DMS79 treated with DMSO at 0.1 percent for 48 hours (cell line): ENCODE measurements at places on chromosomes 2 and 18.

DNA sequence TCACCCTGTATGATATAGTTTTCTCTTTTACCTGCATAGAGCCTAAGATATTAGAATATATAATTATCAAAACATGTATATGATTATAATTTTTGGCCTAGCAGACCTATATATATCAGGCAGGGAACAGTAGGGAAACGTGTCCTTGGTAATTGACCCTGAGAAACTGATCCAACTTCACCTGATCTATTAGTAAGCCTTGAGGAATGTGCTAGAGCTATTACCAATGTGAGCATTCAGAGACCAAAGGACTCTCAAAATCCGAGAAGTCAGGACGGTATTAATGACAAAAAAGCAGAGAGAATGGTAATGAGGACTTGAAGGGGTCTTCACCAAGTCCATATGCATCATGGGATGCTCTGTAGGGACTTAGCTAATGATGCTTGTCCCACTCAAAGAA is 571.9 kb downstream of the CPS1 start:
- DNase-seq = no peak

GRCh38 chr2:67898595-67898994 is 164.2 kb downstream of the C1D start:
- no peak for DNase-seq

DNA sequence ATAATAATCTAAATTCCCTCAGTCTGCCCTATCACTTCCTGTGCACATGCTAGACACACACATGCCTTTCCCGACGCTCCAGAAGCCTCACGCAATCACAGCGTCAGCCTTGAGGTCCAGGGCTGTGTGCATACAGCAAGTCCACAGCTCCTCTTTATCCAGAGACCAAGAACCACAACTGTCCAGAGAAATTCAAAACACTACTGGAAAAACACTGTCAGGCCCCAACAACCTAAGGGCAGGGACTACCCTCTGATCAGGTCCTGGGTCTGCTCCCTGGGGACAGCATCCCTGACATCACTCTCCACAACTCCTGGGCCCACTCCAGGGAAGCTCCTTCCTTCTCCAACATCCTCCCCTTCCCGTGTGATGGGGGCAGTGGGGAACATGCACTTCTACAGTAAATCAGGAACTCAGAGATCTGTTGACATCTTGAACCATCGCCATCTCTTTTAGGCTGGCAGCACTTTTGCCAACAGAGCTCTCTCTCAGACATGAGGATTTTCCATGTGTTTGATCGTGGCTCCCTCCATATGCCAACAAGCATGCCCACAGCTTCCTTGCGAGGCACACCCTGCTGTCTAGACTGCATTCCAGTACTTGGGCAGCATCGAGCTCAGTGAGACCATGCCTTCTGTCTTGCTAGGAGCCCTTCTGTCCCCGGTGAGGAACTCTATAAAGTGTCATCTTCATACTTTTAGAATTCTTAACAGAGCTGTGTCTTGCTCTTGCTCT is 15.4 kb downstream of the TEX51 start:
- DNase-seq = no peak

DNA sequence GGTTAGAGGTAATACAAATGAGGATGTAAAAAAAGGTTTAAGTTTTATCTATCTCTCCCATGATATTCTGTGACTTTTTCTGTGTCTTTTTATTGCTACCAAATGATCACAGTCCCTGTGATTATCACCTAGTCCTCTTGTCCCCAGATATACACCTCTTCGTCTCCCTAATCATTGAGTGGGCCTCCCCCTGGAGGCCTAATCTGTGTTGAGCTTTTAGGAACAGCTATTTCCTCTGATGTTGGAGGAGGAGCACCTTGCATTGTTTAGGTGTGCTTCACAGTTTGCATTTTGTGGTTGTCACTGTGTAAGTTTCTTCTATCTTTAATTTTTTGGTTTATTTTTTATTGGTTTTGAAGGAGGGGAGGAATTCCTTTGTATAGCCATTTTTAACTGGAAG is 33.3 kb downstream of the CCDC85A start:
- no peak for DNase-seq

GRCh38 chr2:162126527-162126926 is 25.5 kb downstream of the GCG start:
- no peak for DNase-seq

GRCh38 chr2:39506215-39506614 is 69.1 kb upstream of the MAP4K3 start:
- no peak for DNase-seq

DNA sequence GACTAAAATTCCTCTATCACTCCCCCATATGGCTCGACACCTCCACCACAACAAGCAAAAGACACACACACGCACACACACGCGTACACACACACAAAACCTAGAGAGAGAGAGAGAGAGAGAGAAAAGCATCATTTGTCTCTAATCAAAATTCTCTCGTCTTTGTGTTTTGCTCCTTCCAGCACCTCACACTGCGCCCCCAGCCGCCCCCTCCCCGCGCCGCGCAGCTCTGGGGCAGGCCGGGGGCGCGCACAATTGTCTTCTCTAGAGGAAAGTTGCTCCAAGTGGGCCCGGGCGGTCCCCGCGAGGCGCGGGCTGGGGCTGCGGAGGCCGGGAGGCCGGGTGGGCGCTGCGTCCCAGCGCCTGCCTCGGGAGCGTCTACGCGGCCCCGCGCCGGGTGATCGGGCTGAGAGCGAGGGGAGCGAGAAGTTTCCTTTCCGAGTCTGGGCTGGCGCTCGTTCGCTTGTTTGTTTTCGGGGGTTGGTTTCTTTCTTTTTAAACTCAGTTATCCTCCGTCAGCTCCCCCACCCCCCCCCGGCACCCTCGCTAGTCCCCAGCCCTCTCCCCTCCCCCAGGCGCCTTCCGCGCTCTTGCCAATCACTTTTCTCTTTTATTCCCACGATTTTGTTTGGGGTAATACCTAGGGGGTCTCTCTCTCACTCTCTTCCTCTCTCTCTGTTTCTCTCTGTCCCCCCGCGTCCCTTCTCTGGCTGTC is 4.1 kb downstream of the ZEB2 start:
- no peak for DNase-seq

GRCh38 chr2:113694438-113694837 is 62.0 kb downstream of the SLC35F5 start:
- DNase-seq = no peak

DNA sequence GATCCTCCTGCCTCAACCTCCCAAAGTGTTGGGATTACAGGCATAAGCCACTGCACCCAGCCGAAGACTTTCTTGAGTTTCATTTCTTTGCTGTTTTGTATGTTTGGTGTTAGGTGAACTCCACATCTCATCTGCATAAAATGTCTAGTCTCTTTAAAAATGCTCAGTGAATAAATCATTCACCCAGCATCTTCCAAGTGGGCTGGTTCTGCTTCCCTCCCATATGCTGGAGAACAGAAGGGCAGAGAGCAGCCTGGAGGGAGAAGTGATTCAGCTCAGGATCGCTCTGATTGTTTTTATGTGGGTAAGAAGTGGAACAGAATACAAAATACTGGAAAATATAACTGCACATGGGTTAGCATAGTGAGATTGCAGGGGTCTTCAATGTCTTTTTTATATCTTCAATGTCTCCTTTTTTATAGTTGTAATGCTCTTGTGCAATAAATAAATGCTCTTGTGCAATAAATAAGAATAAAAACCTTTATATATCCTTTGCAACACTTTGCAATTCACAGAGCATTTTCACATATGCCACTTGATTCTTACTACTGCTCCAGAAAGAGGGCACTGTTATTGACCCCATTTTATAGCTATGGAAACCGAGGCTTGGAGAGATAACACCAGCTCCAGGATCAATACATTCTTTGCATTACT is 253.0 kb upstream of the NCKAP5 start:
- DNase-seq = no peak

GRCh38 chr2:149009576-149010461 is 28.7 kb upstream of the LYPD6B start:
- no peak for DNase-seq

GRCh38 chr2:209411718-209412117 is 12.1 kb upstream of the MAP2 start:
- no peak for DNase-seq

- DNase-seq = no peak
Observed at GRCh38 chr2:15643791-15644585, 52.3 kb downstream of the DDX1 start.

DNA sequence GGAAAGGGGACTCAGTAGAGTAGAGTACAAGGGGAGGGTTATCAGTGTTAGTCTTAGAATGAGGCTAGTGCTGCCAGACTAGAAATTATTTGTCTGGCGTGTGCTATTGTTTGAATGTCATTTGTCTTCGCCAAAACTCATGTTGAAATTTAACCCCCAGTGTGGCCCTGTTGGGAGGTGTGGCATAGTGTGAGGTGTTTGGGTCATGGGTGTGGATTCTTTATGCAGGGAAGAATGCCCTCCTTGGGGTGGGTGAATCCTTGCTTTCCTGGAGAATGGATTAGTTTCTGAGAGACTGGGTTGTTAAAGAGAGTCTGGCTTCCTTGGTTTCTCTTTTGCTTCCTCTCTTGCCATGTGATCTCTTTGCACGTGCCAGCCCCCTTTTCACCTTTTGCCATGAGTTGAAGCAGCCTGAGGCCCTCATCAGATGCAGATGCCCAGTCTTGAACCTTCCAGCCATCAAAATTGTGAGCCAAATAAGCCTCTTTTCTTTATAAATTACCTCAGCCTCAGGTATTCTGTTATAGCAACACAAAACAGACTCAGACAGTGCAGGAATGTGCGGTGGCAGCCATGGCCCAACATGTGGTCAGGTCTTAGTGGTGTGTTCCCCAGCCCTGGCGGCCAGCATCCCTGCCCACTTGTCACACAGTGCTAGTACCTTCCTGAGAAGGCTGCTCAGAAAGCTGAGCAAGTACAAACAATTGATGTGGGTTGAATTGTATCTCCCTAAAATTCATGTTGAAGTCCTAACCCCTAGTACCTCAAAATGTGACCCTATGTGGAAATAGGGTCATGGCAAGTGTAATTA is 48.4 kb upstream of the NAB1 start:
- no peak for DNase-seq

GRCh38 chr2:190477661-190478454 is 56.7 kb downstream of the NEMP2 start:
- peak; percentile 89 for DNase-seq

DNA sequence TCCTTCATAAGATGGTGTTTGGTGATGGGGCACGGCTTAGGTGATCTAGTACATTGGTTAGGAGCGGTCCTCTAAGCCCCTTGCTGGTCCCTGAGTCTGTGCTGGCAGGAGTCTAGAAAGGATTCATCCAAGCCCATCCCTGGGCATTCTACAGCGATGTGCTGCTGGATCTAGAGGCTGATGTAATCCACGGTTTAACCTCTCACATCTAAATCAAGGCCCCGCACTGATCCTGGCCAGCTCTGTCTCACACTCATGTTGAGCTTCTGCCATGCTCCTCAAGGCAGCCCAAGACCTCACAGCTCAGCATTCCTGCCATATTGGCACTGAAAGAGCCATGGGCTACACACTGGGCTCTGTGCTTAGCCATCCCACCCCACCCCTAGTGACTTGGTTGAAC is 664.8 kb downstream of the STK39 start:
- no peak for DNase-seq

- DNase-seq = no peak
Observed at GRCh38 chr2:232235716-232236115, 142.8 kb upstream of the ALPP start.

DNA sequence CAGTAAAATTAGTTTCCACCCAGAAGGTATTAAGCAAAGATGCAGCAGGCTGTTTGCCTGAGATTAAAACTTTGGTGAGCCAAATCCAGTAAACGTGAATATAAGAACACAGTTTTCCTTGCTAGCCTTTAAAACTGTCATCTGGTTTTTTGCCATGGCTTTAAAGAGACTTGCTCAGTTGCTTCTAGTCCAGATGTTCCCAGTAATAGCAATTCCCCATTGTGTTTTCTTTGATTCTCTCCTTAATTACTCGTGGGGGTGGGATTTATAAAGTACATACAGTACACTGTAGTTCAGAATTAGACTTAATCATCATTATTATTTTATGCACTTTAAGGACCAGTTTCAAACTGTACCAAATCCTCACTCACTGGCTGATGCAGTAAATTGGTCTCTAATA is 303.5 kb upstream of the ZNF804A start:
- no peak for DNase-seq

- peak; percentile 12 for DNase-seq
Observed at GRCh38 chr2:9771481-9772017, 71.7 kb upstream of the TAF1B start.

- no peak for DNase-seq
Observed at GRCh38 chr18:13449651-13450050, 231.1 kb downstream of the LDLRAD4 start.

DNA sequence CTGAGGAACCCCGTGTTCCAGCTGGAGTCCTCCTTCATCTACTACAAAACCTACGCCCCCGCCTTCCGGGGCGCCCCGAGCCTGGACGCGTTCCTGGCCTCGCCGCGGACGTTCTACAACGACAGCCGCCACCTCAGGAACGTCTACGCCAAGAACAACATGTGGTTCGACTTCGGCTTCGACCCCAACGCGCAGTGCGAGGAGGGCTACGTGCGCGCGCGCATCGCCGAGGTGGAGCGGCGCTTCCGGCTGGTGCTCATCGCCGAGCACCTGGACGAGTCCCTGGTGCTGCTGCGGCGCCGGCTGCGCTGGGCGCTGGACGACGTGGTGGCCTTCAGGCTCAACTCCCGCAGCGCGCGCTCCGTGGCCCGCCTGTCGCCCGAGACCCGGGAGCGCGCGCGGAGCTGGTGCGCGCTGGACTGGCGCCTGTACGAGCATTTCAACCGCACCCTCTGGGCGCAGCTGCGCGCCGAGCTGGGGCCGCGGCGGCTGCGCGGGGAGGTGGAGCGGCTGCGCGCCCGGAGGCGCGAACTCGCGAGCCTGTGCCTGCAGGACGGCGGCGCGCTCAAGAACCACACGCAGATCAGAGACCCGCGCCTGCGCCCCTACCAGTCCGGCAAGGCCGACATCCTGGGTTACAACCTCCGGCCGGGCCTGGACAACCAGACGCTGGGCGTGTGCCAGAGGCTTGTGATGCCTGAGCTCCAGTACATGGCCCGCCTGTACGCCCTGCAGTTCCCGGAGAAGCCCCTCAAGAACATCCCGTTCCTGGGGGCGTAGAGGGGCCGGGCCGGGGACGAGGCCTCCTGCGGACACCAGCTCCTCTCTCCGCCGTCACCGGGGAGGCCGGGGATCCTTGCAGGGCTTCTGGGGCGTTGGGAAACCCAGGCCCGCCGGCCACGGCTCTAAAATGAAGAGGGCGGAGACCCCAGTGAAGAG is 5.3 kb upstream of the NEU4 start:
- peak; percentile 50 for DNase-seq

DNA sequence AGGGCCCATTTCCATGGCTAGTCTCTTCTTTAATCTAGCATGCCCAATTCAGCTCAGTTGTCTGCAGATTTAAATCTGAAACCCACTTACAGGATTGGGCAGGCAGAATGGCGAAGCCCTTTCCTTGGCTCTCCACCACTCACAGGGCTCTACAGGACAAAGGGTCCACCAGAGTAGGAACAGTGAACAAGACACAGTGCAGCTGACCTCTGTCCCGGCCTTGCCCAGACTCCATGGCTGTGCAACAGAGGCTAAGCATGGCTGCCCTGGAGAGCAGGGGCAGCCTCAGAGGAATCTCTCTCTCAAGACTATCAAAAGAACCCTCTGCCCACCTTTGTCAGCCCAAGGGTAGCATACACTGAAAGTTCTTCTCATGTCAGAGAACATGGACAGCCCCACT is 9.7 kb upstream of the ATP6V1B1 start:
- no peak for DNase-seq

- no peak for DNase-seq
Observed at GRCh38 chr18:51802569-51803428, 537.2 kb upstream of the DCC start.

GRCh38 chr18:46338766-46339165 is 234.6 kb downstream of the HAUS1 start:
- DNase-seq = no peak
